ENCODE measurements at places on chromosomes 5 and 9.

DNA sequence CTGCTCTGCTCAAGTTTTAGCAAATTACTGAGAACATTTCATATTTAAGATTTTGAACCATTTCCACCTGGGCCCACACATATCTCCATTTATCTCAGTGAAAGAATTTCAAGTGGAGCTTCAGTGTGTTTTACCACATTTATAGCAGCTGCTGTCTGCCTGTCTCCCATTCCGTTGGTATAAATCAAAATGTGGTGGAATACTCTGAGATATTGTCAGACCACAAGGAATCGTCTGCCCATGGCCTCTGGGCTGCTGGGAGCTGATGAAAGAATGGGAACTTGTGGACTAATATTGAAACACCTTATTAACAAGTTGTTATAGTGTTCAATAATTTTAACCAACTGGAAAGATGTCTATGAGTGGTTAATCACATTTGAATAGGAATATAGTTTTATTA is 33.3 kb downstream of the MAST4 start:
- DNase-seq, result no peak

DNA sequence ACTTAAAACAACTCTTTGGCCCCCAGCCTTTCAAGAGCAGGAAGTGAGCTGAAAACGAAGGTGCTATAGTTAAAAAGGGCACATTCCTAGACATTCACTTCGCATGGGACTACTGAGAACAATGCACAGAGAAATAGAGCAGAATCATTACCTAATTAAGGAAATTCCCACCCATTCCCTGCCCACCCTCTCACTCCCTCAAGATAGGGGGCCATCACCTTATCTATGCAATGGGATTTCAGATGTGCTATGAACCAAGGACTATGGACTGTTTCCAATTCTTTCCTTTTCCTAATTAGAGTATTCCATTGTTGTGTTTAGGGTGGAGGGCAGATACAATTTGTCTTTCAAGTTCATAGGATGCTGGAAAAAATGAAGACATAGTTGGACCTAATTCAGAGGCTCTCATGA is 476.8 kb downstream of the CETN3 start:
- no peak for DNase-seq

GRCh38 chr9:109449036-109449798 is 48.9 kb downstream of the PTPN3 start:
- DNase-seq, result no peak

DNA sequence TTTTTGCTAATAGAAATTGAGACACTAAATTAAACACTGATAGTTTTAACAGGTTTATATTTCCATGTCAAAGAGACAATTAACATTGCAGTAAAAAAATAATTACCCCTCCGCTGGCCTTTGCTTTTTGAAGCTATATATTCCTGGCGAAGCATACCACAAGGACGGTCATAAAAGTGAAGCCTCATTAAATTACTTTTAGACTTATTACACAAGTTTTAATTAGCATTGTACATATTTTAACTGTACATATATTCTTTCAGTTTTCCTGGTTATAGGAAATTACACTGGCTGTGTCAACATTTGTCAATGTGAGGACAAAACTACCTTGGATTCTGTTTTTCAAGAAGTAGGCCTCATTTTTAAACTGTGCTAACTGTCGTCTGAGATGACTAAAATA is 1.2 kb downstream of the CDKN2A start:
- DNase-seq, result no peak

DNA sequence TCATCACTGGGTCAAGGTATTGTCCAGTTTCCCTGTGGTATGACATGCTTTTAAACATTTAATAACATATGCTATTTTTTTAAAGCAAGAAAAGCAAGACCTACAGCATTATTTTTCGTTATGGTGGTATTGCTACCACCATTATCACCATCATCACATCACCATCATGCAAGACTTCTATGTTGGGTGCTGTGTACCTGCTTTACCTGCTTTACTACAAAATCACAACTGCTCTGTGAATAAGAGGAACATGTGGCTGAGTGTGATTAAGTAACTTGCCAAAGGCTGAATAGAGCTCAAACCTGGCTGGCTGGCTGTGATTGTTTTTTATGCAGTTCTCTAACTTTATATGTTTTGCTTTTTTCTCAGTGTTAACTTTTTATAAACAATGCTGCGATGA is 140.8 kb upstream of the CLINT1 start:
- DNase-seq, result no peak

DNA sequence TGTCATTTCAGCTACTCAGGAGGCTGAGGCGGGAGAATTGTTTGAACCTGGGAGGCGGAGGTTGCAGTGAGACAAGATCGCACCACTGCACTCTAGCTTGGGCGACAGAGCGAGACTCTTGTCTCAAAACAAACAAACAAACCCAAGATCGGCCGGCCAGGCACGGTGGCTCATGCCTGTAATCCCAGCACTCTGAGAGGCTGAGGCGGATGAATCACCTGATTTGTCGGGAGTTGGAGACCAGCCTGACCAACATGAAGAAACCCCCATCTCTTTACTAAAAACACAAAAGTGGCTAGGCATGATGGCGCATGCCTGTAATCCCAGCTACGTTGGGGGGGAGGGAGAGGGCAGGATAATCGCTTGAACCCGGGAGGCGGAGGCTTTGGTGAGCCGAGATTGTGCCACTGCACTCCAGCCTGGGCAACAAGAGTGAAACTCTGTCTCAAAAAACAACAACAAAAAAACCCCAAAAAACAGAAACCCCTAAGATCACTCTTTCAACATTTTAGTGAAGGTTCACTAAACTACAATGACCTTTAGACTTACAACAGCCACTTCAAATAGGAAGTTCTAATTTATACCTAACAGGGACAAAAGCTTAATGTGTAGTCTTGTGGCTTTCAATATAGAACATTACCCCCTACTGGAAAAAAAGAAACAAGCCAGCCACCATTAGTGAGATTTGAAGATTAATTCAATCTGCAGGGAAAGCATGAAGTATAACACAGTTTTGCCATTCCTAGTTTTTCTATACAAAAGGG is 7.0 kb downstream of the HSPA9 start:
- no peak for DNase-seq

GRCh38 chr5:3429962-3430361 is 165.7 kb upstream of the IRX1 start:
- DNase-seq, result no peak

DNA sequence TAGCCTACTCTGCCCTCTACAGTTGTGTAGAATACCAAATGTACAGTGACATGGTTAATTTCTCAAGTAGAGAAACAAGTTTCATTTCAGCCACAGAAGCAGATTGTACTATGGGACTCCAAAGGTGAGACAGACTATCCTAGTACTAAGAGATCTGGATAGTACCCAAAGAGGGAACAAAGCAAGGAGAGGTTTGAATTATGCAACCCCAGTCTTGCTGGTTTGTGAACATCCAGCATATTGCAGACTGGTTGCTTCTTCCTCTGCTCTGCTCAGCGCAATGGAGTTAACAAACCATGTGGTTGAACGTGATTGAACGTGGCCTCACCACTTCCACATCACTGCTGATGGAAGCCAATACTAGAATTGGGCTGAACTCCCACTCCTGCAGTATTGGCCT is 43.3 kb upstream of the ALDOB start:
- no peak for DNase-seq

DNA sequence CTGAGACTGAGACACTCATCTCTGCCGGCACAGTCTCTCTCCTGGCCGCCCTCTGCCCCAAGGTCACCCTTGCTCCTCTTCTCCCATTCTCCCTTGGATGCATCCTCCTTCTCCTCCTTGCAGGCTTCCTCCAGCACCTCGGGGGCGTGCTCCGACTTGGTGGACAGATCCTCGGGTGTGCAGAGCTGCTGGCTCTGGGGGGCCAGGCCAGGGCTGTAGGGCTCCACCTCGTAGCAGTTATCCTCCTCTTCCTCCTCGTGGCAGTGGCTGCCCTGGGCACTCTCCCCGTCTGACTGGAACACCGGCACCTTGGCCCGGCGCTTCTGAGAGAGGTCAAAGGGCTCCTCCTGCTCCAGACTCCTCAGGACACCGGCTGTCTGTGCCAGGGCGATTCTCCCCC is 63.3 kb downstream of the ZNF366 start:
- DNase-seq, result no peak

DNA sequence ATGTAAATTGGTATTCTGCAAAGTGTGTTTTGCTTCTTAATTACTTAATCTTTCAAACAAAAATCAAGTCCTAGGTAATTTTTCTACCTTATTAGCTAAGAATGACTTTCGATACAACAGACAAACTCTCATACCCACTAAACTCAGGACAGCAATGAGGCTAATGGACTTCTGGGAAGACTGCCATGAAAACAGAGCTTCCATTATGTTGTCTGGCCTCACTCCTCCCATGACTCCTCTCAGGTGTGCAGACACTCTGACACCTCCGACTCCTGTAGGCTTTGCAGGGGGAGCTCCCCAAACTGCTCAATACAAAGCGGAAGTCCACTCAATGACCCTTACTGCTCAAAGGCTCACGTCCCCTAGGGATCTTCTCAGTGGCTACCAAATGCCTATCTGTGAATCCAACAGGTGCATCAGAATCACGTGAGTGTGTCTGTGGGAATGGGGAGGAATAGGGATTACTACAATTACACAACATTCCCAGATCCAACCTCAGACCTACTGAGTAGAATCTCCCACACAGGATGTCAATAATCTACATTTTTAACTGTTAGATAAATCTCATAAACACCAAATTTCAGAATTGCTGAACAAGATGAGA is 289.9 kb downstream of the RAB3C start:
- DNase-seq, result no peak

DNA sequence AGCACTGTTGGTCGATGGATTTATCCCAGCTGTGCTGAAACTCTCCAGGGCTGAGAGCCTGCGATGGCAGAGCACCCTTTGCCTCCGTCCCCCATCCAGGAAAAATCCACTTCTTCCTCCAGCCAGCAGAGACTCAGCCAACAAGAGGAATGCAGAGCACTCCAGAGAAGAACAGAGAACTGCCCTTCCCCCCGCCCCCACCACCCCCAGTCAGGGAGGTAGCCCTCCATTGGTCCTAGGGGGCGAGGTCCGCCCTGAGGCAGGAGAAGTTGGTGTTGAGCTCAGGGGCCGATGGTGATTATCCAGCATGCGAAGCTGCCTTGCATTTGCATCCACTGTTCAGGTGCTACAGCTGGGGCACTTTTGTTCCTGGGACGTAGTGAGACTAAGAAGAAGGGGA is 9.0 kb downstream of the TLX3 start:
- DNase-seq, result no peak
